ENCODE measurements at places on chromosomes 1 and 21.
A peak's percentile ranks its signal among the peaks of the same experiment; 100 is the strongest.

- DNase-seq = no peak
Measured at GRCh38 chr1:202090994-202091393, 31.7 kb upstream of the GPR37L1 start.

DNA sequence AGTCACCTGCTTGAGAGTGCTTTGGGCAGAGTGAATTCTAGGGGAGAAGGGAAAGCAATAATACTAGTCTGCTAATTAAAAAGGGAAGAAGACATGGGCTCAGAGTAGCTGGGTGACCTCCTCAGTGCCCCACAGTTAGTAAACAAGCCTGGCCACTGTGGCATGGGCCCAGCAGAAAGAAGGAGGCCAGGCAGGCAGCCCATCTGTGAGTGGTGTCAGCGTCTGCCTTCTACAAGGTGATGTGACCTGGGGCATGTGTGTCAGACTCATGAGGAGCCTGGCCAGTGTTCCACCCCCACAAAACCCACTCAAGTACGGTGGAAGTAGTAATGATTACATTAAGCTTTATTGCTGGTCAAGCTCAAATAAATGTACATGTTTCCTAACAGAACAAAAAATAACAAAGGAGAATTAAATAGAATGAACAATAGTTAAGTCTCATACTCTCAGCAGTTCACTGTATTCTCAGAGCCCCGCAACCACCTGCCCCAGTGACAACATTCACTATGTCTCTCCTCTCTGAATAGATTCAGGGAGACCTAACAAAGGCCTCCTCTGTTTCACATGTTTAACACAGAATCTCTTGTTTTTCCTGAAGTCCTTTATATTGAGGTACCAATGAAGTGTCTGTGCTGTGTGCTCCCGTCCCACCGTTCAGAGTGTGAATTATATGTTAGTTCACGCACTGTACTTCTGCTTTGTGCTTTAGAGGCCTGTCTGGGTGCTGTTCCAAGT is 32.5 kb downstream of the SLC22A15 start:
- peak; percentile 69 for DNase-seq

- DNase-seq = no peak
Measured at GRCh38 chr21:42829417-42829816, 49.9 kb downstream of the WDR4 start.

GRCh38 chr1:9145021-9145668 is 16.2 kb upstream of the GPR157 start:
- DNase-seq = no peak

DNA sequence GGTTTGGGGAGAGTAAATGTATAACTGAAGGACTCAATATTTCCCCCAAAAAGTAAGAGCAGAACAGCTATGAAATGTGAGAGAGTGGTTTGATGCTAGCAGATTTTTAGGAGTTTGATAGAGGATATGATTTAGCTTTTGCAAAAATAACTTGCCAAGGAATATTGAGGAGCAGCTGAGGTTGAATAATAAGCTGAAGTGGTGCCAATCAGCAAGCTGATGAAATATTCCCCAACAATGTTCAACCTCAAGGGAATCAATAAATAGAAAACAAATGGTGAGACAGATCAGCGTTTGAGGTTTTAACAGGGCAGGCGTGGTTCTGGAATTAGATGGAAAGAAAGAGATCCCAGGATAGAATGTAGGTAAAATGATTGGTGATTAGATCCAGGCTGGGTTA is 413.4 kb upstream of the ADAMTS5 start:
- DNase-seq = no peak

DNA sequence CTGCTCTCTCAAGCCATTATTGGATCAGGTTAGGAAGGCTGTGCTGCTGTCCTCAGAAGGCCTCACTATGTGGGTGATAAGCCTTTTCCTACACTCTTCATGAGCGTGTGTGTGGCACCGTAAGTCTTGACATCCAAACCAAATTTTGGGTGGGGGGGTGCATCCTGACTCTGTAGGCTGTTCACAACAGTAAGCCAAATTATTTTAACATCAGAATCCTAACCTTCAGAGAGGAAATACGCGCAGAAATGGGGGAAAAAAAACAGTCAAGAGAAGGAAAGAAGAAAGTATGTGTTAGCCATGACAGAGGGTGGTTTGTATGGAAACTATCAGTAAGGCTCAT is 21.0 kb downstream of the STPG1 start:
- DNase-seq = no peak

- DNase-seq = no peak
Measured at GRCh38 chr1:179038528-179039281, 13.0 kb downstream of the FAM20B start.

DNA sequence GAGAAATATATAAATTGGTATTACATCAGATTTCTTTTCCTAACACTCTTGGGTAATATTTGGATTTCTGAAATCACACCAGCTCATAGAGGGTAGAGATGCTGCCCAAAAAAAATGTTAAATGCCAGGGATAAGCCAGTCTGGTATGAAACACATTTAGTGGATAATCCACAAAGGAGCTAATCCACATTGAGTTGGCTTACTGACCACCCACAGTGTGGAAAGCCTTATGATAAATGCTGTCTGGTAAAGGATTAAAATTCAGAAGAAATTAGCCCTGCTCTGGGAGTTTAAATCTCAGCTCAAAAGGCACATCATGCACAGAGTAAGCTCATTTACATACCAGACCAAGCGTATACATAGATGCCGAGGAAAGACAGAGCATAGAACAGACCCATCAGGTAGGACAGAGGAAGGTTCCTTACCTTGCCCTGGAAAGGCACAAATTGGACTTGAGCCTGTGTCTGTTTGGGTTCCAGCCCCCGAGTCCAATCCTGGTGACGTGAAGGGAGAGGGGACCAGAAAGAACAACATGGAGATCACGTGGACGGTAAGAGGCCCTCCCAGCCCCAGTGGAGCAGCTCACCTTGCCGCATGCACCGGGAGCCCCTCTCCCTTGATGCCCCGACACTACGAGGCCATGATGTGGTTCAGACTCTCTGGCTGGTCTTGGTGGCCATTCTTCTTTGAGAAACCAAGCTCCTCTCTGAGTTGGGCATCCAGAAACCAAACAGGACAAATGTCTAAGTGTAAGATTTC is 62.9 kb upstream of the CNTN2 start:
- no peak for DNase-seq

GRCh38 chr1:67264899-67265298 is 42.8 kb upstream of the IL12RB2 start:
- DNase-seq = no peak

DNA sequence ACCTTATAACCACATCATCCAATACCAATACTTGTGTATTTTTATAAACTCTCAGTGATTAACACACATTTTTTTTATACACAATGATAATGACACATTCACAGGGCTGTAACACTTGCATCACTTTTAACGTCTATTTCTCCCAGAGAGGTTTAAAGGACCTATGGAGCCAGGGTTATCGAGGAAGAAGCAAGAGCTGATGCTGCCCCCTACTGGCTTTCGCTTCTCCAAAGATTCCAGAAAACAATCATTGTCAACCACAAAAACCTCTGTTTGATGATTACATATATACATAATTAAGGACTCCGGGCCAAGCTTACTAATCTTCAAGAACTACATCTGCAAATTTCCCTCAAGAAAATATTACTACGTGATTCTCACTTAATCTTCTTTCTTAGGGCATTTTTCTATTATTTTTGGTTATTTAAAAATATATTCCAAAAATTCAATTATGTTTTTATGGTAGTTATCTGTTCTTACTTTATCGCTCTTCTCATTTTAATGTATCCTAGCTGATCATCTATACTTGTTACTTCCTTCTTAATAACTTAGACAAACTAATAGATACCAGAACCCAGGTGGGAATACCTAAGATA is 214.5 kb downstream of the VAV3 start:
- DNase-seq = peak; percentile 28

DNA sequence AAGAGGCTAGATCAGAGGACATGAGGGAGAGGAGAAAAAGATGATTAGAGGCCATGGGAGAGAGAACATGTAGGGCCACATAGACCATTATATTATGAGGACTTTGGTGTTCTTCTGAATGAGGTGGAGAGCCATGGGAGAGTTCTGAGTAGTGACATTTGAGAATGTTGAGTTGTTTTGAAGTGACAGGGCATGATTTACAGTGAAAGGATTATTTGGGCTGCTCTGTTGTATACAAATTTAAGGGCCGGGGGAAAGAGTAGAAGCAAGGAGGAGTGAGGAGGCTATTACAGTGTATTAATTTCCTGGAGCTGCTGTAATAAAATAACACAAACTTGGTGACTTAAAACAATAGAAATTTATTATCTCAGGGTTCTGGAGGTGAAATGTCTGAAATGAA is 102.5 kb upstream of the RGS4 start:
- DNase-seq = no peak

DNA sequence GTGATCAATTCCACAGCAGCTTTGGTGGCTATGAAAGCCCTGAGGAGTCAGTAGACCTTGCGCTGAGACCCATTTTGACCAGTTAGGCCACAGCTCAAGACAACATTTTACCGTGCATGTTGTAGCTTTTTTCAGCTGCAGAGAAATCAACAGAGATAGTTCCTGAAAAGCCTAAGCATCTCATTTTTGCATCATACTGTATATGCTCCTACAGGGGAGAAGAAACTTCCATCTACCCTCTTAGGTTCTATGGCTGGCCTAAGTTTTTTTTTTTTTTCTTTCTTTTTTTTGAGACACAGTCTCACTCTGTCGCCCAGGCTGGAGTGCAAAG is 24.8 kb upstream of the EYA3 start:
- no peak for DNase-seq
